ENCODE measurements at places on chromosomes 13 and 19.

GRCh38 chr13:103283451-103283820, 217.2 kb upstream of the SLC10A2 start:
- DNase-seq, result no peak

DNA sequence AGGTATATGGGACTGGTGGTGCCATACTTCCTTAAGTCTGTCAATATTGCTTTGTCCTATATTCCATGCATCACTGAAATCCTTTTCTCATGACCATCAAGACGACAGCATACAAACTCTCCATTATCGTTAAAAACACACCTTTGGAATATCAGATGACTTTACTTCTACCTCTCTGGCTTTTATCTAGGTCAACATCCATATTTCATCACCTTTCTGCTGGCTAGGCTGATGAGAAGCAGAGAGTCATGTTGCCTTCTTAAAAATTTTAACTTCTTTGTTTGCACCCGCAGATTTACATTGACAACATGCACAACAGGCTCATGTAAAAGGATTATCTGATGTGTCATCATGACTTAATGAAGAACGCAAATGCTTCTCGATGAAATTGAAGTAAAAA, 771.4 kb downstream of the OLFM4 start:
- DNase-seq, result no peak

GRCh38 chr13:114035583-114036531, 62.0 kb upstream of the C13orf46 start:
- DNase-seq, result no peak

GRCh38 chr19:34230820-34231219, 23.5 kb upstream of the GARRE1 start:
- DNase-seq, result no peak

DNA sequence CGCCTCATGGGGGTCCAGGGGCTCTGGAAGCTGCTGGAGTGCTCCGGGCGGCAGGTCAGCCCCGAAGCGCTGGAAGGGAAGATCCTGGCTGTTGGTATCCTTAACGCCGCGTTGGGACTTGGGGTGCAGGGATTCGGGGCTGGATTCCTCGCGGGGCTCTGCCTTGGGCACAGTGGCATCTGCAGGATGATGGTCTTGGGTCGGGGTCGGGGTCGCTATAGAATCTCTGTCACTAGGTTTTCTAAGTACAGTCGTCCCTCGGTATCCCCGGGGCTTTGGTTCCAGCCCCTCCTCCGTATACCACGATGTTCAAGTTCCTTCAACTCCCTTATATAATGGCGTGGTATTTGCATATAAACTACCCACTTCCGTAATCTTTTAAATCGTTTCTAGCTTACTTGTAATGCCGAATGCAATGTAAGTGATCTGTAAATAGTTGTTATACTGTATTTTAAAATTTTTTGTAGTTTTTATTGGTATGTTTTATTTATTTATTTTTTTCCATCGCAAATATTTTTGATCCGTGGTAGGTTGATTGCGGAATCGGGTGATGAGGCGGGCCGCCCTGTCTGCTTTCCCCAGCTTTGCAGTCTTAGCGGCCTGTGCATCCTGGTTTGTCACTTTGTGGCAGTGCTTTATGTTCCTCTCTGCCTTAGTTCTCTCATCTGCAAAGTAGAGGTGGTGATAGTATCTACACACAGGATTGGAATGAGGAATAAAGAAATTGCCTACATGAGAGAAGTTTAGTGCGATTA, 606 bp downstream of the ERCC5 start:
- peak; percentile 30 for DNase-seq

GRCh38 chr13:110641055-110642015, 26.0 kb downstream of the NAXD start:
- DNase-seq, result no peak

DNA sequence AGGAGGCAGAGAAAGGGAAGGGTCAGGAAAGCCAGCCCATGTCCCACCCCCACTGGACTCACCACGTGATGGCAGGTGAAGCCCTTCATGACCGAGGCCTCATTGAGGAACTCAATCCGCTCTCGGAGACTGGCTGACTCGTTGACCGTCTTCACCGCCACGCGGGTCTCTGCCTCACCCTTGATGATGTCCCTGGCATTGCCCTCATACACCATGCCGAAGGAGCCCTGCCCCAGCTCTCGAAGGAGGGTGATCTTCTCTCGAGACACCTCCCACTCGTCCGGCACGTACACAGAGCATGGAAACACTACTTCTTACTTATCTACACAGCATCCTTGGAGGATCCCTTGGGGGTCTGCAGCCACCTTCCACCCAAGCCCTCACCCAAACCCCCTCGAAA, 55.7 kb downstream of the ZNF557 start:
- no peak for DNase-seq

DNA sequence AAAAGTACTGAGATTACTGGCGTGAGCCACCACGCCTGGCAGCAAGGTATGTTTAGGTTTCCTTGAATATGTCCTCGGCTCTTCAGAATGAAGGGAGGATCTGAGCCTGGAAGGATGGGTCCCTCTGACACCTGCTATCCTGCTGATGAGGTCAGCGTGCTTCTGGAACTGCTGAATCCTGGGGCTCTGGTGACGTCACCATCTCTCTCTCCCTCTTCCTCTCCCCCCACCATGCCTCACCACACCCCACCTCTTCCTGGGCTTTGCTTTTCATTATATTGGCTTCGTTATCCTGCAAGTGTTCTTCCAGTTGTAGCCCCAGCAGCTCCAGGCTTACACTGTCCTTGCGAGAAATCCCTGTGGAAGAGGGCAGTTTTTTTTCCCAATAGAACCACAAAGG, 49.8 kb downstream of the CCNE1 start:
- DNase-seq, result no peak

- DNase-seq, result no peak
Observed at GRCh38 chr13:110114316-110114715, 192.6 kb downstream of the COL4A1 start.

DNA sequence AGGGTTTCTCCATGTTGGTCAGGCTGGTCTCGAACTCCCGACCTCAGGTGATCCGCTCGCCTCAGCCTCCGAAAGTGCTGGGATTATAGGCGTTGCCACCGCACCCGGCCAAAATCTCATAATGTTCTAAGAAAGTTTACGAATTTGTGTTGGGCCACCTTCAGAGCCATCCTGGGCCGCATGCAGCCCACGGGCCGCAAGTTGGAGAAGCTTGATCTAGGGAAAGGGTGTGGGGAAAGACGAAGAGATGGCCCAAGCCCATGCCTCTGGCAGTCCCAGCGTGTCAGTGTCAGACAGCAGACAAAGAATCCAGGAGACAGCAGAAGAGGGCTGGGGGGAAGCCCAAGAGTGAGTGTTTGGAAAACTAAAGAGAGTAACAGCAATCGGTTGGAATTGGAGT, 17.3 kb upstream of the PNMA8C start:
- no peak for DNase-seq

- no peak for DNase-seq
Observed at GRCh38 chr13:40786568-40786996, 2.8 kb upstream of the SLC25A15 start.

DNA sequence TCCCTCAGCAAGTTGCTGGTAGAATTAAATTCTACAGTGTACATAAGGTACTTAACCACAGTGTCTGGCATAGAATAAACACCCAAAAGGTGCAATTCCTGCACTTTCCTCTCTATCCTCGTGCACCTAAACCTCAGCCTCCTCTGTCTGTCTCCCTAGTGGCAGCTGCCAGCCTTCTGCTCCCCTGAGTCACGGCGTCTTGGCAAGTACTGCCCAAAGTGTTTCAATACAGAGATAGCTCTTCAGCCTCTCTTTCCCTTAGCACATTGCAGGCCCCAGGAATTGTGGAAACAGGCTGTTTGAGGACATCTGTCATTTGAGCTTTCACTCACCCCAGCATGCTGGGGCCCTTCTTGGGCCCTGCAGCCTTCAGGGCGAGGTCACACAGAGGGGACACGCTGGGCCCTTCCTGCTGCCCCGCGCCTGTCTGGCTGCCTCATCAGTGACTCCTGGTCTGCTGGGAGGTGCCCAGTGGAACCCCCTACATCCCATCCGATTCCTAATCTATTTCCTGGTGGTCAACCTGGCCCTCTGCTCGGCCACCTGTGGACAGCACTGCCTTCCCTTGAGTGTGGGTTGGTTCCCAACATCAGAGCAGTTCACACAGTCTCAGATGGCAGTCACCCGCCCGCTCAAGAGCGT, 19.3 kb downstream of the COL4A2 start:
- no peak for DNase-seq

DNA sequence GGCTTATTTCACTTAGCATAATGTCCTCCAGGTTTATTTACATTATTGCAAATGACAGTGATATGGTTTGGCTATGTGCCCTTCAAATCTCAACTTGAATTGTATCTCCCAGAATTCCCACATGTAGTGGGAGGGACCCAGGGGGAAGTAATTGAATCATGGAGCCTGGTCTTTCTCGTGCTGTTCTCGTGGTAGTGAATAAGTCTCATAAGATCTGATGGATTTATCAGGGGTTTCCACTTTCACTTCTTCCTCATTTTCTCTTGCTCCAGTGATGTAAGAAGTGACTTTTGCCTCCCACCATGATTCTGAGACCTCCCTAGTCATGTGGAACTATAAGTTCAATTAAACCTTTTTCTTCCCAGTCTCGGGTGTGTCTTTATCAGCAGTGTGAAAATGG, 109.6 kb downstream of the VWA8 start:
- DNase-seq, result no peak

- DNase-seq, result no peak
Observed at GRCh38 chr13:43389983-43390382, 366.6 kb downstream of the DNAJC15 start.

DNA sequence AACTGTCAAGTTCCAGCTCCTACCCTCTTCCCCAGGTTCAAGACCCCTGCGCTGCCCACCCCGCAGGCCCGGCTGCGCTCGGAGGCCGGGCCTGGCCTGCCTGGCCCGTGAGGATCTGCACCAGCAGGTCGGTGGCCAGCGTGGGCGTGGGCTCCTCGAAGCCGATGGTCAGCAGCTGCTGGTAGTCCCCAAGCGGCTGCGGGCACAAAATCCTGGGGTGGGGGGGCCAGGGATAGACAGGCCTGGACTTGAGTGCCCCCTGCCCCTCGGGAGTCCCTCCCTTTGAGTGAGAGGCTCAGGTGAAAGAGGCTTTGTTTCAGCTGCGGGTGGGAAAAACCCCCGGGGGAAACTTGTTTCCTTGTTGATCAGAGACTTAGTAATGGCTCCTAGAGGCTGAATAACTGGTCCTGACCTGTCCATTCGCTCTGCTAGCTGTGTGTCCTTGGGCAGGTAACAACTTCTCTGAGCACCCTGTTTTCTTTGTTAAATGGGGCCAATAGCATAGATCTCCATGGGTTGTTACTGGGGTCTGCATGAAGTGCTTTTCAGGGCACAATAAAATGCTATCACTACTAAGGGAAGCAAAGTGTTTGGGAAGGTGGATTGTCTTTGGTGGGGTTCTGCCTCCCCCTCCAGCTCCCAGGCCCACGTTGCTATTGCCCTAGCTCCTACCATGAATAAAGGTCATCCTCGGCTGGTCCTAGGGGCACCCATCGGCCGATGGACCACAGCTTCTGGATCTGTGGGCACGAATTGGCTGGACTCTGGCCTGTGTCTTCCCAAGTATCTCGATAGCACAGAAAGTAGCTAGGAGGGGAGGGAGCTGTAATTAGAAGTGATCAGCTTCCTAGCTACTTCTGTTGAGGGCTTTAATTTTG, 3.5 kb downstream of the C19orf67 start:
- no peak for DNase-seq

DNA sequence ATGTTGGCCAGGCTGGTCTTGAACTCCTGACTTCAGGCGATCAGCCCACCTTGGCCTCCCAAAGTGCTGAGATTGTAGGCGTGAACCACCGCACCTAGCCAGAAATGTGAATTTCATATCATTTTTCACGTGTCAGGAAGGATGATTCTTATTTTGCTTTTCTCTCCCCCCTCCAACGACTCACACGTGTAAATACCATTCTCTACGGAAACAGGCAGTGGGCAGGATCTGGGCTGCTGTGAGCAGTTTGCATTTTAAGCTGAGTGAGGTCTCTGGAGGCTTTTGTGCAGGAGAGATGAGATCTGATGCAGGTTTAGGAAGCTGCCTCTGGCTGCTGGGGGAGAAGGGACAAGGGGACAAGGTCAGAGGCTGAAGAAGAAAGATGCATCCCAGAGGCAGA, 11.9 kb downstream of the ANKRD24 start:
- DNase-seq, result no peak

GRCh38 chr13:114143806-114144605, 11.6 kb upstream of the RASA3 start:
- no peak for DNase-seq

DNA sequence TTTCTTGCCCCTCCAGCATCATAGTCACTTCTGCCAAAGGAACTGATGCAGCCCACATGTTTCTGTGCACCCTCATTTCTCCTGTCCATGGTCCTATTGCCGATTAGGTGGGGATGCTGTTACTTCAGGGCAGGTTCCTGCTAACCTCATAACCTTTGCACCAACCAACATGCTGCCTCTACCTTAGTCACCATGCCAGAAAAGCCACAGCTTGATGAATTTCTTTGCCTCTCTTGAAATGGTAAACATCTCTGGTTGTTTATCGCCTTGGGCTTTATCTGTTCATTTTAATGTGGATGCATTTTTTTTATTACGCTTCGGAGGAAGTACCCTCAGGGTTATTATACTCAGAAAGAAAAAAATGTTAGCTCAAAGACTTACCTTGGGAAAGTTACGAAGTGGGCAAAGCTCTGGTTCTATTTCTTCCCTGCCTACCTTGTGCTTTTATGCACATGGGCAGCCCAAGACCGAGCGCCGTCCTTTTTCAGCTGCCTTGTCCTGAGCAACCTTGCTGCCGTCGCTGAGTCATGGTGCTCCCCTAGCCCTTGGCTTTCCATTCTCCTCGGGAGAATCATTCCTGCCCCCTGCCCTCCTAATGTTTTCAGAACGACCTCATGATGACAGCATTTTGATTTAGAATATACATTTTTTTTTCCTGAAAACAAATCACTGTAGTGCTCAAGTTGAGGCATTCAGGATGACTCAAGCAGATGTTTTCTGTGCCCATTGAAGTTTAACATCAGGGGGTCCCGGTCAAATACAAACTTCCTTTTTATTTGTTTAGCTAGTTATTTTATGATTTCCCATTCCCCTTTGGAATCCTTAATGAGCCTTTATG, 280.0 kb downstream of the SHISA2 start:
- no peak for DNase-seq
